Endodermal cell (in vitro differentiated cells): ENCODE measurements at places on chromosomes 5 and 9. TPM values are rescaled to one million over a fixed set of nuclear protein-coding genes. Genes with fewer than 3 reads are reported as not detected.

PCDHGB6 gene
- total RNA-seq: 10.7 to 11.3 TPM (median 10.8 TPM) in 3 replicates

ARID3C gene
- 0.16 and 0.31 TPM in 2 replicates for total RNA-seq

PCDHAC2 gene
- 0.27 to 1.5 TPM (median 0.49 TPM) in 3 replicates for total RNA-seq

MAPKAP1 gene
- 87.1 and 91.6 TPM in 2 replicates for total RNA-seq

GALNT12 gene
- total RNA-seq: 22.1 and 24.0 TPM in 2 replicates

FAM151B gene
- total RNA-seq: 0.77 and 1.5 TPM in 2 replicates

GABRA6 gene
- total RNA-seq: not detected in 3 replicates

GRCh38 chr5:173859408-173860159 lies 28.6 kb upstream of the CPEB4 start:
- peaks cover 38% of the 10 kb centered on the region for H3K4me1 ChIP-seq
- H3K4me3 ChIP-seq: no peak overlapping the region

DNA sequence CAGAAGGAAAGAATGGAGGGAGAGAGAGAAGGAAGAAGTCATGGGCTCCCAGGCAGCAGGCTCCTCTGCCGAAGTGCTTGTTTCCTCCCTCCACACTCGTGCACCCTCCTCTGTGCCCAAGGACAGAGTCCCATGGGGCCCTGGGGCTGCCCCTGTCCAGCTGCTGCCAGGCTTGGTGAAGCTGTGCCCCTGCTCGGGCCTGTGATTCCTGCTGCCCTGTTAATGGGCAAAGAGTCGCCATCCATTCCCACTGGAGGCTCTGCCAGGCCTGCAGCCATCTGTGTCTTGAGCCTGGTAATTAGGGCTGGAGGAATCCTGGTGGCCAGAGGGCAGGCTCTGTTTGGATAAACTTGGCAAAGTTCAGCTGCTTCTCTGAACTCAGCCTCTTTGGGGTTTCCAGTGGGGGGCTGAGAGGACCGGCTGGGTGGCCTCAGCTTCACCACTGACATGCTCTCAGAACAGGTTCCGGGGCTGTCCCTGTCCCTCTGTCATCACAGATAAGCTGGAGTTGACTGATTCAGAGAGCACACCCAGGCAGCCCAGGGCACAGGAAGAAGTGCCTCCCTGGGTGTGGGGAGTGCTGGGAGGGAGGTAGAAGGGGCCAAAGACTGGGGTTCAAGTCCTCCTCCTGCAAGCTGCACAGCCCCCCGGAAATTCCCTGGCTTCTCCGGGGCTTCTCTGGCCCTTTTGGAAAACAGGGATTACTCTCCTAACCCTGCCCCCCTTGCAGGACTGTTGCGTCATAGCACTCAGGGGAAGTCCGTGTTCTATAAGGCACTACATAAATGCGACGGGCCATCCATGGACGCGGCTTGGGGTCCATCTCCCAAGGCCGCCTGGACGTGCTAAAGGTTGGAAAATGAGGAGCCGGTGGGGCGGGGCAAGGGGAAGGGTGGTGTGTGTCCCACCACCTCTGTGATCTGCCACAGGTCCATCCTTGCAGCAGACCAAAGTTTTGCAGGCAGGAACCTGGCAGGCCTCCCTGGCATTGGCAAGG lies 154.8 kb downstream of the PAX5 start:
- no peak overlapping the region for H3K27ac ChIP-seq
- H3K4me1 ChIP-seq: no peaks in the 10 kb centered on the region
- H3K27me3 ChIP-seq: peaks cover 34% of the 10 kb centered on the region
- no peaks in the 10 kb centered on the region for H3K36me3 ChIP-seq

- H3K4me1 ChIP-seq: no peaks in the 10 kb centered on the region
- DNase-seq: peak; percentile 38
These were observed 3.5 kb upstream of the PHYHD1 start for GRCh38 chr9:128917151-128917849.

DNA sequence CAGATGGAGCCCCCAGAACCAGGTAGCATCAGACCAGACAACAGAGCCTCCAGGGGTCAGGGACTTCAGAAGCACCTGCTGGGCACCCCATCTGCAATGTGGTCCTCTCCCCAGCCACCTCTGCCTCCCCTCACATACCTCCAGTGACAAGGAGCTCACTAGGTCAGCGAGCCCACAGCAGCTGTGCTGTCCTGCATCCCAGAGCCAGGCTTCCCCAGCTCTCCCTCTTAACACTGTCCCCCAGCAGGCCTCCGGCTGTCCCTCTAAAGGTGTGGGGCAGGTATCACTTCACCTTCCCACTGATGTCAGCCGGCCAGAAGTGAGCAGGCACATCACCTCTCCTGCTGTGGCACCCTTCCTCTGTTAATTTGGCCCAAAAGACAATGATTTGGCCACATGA lies 83.6 kb downstream of the LMX1B start:
- H3K27ac ChIP-seq: no peak overlapping the region
- no peaks in the 10 kb centered on the region for H3K36me3 ChIP-seq
- no peaks in the 10 kb centered on the region for H3K4me1 ChIP-seq
- no peaks in the 10 kb centered on the region for H3K27me3 ChIP-seq
- DNase-seq: peak; percentile 35

DNA sequence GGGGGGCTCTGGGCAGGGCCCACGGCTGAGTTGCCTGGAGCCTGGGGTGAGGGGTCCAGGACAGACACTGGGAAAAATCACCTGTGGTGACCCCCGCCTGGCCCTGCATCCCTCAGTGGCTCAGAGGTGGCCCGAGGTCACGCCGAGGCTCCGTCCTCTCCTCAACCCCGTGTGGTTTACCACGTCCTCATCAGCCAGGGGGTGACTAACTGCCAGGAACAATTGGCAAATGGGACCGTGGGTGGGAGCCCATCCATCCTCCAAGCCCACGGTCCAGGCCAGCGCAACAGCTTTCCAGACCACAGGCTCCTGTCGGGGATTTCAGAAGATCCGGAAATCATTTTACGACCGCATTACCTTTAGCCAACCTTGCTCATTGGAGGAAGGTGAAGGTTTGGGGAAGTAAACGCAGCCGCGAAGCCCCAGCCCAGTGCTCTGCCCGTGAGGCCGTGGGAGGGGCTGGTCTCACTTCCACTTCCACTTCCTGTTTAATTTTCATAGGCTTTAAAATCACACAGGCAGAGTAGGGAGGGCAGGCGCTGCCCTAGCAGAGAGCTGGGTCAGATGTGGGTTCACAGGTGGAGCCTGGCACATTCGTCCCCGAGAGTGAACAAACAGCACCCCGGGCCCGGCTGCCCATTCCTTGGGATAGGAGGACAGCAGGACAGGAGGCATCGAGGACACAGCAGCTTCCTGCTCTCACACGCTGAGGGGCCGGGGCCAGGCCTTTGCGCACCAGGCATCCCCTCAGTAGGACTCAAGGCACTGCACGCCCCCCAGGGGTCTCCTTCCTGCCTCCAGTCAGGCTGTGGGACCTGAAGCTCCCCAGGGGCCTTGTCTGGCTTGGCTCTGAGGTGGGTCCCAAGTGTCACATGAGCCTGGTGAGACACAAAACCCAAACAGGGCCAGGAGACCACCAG lies 19.8 kb upstream of the SLC9A3 start:
- H3K36me3 ChIP-seq: no peaks in the 10 kb centered on the region
- no peak overlapping the region for H3K27ac ChIP-seq
- no peak overlapping the region for H3K4me3 ChIP-seq
- no peaks in the 10 kb centered on the region for H3K27me3 ChIP-seq

GRCh38 chr5:83639911-83640310 lies 80.7 kb downstream of the HAPLN1 start:
- H3K4me3 ChIP-seq: no peak overlapping the region
- peaks cover 10% of the 10 kb centered on the region for H3K4me1 ChIP-seq
- no peak for DNase-seq
- H3K27ac ChIP-seq: no peak overlapping the region
- no peaks in the 10 kb centered on the region for H3K36me3 ChIP-seq

DNA sequence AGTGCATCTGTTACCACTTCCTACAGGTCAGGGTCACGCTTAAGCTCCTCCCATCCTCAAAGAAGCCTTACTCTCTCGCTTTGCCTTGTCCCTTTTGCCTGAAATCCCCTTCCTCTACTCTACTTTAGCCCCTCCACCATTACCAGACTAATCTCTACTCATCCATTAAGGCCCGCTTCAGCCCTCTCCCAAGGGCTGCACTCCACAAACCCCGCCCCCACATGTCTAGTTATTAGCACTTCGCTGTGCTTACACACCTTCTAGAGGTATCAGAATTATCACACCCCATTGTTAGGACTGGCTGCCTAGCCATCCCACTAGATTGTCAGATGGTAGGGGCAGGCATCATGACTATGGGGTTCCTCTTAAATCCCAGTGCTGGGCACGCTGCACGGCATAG lies 565.7 kb upstream of the WWC1 start:
- no peaks in the 10 kb centered on the region for H3K27me3 ChIP-seq
- no peak overlapping the region for H3K27ac ChIP-seq
- no peak for DNase-seq
- no peaks in the 10 kb centered on the region for H3K36me3 ChIP-seq

DNA sequence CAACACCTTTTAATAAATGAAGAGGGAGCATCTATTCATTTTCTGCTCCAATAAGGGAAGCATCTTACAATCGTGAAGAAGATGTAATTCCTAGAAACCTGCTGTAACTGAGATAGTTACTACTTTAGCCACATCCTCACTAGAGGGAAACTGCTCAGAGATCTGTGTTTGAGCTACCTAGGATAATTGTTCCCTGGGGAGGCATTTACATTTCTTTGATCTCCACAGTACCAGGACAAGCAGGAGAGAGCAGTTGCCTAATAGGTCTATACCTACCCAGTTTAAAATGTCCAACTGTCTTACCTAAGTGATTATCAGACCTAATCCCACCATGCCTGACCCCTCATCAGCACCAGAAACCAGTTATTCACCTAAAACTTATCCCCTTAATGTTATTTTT lies 196.9 kb downstream of the TUSC1 start:
- DNase-seq: no peak
- H3K4me1 ChIP-seq: no peaks in the 10 kb centered on the region
- H3K4me3 ChIP-seq: no peak overlapping the region

DNA sequence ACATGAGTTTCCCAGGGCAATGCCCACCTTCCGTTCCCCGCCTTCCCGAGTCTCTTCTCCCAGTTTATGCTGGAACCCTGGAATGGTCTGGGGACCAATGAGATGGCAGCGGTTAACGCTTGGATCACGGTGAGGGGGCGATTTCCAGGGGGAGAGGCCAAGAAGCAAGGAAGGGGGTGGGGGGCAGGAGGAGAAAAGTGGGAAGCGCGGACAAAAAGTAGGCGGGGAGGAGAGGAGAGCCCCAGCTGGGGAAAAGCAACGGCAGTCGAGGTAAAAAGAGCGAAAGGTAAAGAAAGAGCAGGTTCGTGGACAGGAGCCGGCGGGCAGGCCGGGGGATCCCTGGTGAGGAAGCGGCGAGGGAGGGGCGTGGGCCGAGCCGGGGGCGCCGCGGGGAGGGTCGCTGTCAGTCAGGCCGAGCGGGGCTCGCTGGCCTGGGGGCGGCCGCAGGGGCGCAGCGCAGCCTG lies 508 bp upstream of the SNCAIP start:
- no peak overlapping the region for H3K27ac ChIP-seq
- no peaks in the 10 kb centered on the region for H3K36me3 ChIP-seq
- peaks cover 5% of the 10 kb centered on the region for H3K4me1 ChIP-seq
- peaks cover 64% of the 10 kb centered on the region for H3K27me3 ChIP-seq

GRCh38 chr9:8799206-8799605 lies 999.6 kb upstream of the DMAC1 start:
- peaks cover 4% of the 10 kb centered on the region for H3K36me3 ChIP-seq
- no peak overlapping the region for H3K4me3 ChIP-seq
- H3K27me3 ChIP-seq: no peaks in the 10 kb centered on the region
- H3K4me1 ChIP-seq: peaks cover 2% of the 10 kb centered on the region
- no peak for DNase-seq
- H3K27ac ChIP-seq: peak overlapping the region; percentile 47

- H3K27me3 ChIP-seq: no peaks in the 10 kb centered on the region
- no peak overlapping the region for H3K4me3 ChIP-seq
- no peak for DNase-seq
- peaks cover 14% of the 10 kb centered on the region for H3K4me1 ChIP-seq
- H3K27ac ChIP-seq: no peak overlapping the region
These were observed 376.1 kb downstream of the EFNA5 start for GRCh38 chr5:107294669-107295068.

DNA sequence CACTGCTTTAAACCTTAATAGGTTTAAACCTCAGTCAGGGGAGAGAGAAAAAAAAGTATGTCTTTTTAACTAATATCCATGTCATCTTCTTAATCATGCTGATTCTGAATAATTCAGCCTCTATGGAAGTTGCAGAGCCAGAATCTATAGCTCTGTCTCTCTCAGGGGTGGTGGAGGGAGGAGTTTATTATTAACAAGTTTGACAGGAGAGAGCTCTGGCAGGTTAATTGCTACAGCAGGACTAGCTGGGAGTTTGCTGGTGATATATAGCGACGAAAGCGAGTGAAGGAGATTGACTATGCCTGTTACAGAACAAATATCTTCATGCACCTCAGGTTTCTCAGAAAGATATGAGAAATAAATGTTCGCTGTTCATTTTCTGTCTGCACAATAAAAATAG lies 586.4 kb downstream of the TLE4 start:
- H3K27ac ChIP-seq: no peak overlapping the region
- no peaks in the 10 kb centered on the region for H3K36me3 ChIP-seq
- no peak for DNase-seq
- H3K27me3 ChIP-seq: no peaks in the 10 kb centered on the region
- no peak overlapping the region for H3K4me3 ChIP-seq
- H3K4me1 ChIP-seq: peaks cover 9% of the 10 kb centered on the region
